ENCODE measurements at places on chromosomes 1 and 21.

GRCh38 chr1:6034750-6035096 is 11.0 kb upstream of the KCNAB2 start:
- no peak for DNase-seq

DNA sequence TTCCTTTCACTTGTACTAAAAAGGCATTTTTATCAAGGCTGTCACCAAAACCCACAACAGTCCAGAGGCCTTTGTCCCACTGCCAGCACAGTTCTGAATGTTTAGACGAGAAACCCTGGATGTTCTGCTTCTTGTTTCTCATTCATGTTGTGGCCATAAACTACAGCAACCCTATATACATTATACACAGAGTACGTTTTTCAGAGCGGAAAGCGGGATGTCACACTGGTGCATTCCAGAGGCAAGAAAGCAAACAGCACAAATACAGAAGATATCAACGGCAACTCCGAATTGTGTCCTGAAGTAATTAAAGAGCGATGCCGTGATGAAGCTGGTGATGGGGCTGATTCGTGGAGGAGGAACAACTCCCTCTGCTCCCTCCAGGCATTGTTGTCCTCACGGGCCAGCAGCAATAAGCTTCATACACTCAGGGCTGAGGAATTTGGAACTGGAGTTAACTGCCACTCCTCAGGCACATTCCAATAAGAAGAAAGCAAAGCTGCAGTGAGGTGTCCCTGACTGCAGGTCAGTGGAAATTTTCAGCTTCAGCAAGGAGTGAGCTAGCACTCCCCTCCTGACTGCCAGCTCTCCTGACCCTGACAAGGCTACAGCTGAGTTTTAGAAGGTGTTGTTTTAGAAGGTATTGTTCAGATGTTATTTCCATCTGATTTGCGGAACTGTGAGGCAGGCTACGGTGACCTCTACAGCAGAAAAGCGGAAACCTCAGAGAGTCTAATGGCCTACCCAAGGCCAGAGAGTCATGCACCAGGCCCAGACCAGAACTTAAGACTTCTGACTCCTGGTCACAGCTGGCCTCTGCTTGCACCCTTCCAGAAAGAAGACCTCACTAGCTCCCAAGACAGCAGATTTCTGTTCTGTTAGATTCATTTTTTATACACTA is 149.0 kb downstream of the TGFBR3 start:
- DNase-seq: no peak

- no peak for DNase-seq
Observed at GRCh38 chr1:7398982-7399381, 372.1 kb upstream of the VAMP3 start.

GRCh38 chr1:53657891-53658396 is 81.0 kb downstream of the GLIS1 start:
- DNase-seq: no peak

GRCh38 chr1:228349701-228350171 is 56.9 kb downstream of the TRIM11 start:
- no peak for DNase-seq

DNA sequence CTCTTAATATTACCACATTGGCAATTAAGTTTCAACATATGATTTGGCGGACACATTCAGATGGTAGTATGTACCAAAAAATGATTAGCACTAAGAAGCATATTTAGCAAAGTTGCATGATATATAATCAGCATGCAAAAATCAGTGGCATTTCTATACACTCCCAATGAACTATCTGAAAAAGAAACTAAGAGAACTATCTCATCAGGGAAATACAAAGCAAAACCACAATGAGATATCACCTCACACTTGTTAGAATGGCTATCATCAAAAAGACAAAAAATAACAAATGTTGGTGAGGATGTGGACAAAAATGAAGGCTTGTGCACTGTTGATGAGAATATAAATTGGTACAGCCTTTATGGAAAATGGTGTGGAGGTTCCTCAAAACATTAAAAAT is 31.4 kb upstream of the DENND1B start:
- no peak for DNase-seq

GRCh38 chr1:75838079-75838478 is 41.4 kb downstream of the MSH4 start:
- no peak for DNase-seq

DNA sequence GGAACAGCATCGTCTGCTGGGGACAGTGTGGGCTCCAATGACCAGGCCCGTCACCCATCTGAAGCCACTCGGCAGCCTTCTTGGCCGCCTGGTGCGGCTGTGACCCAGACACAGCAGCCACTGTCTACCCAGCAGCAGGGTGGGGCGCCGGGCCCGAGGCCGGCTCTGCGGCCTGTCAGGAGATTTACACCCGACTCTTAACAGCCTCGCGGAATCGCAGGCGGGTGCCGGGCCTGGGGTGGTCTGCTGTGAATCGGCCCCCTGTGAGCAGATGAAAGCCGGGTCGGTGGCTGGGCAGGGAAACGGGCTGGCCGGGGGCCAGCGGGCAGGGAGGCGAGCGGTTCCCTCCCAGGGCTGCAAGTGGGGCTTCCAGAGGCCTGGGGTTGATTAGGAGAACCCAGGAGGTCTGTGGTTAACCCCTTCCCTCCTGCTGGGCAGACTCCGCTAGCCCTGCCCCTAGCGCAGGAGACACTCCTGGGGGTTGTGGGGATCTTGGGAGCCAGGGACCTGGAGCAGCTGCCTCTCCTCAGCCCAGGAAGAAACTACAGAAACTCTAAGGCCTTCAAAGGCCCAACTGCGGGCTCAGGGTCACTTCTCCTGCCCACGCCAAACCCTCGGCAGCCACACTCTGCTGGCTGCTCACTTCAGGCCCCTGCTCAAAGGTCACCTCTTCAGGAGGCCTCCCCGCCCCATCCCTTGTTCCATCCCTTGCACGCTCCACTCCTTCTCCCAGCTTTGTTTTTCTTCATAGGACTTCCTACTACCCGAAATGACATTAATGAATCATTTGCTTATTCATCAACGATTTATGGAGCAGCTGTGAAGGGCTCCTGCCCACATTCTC is 15.6 kb downstream of the RUNX3 start:
- no peak for DNase-seq

- no peak for DNase-seq
Observed at GRCh38 chr1:40757084-40757483, 26.5 kb upstream of the KCNQ4 start.

DNA sequence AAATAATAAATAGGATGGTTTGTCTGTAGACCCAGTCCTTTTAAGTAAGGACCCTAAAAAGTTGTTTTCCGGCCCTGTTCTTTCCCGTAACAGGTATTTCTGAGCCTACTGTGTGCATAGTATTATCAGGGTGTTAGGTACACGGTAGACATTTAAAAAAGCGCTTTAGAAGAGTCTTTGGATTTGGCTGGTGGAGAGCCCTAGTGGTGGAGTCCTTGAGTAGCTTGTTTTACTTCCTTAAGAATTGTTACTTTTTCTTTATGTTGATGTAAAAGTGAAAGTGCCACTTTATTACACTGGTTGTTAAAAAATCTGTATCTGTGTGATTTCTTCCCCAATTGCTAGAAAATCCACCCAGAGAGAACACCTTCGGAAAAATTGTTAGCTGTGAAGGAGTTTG is 36.8 kb downstream of the SMYD2 start:
- no peak for DNase-seq

DNA sequence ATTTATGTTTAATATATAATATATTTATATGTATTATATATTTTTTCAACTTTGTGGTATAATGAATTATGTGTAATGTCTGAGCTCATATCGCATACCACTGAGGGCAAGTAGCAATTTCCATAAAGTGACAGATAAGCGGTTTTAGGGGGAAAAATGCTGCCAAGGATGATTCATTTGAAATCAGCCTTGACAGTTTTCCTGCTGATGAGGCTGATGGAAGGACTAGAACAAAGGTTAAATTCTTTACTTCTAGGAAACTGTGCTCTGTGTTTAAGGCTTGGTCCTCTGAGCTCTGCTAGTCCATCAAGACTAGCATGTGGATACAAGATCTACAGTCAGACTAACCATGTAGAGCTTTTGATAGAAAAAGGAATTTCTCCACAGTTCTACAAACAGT is 19.3 kb upstream of the DDAH1 start:
- no peak for DNase-seq

GRCh38 chr1:222697203-222697602 is 15.1 kb downstream of the AIDA start:
- no peak for DNase-seq

- DNase-seq: no peak
Observed at GRCh38 chr1:212341090-212341489, 55.9 kb downstream of the PPP2R5A start.

DNA sequence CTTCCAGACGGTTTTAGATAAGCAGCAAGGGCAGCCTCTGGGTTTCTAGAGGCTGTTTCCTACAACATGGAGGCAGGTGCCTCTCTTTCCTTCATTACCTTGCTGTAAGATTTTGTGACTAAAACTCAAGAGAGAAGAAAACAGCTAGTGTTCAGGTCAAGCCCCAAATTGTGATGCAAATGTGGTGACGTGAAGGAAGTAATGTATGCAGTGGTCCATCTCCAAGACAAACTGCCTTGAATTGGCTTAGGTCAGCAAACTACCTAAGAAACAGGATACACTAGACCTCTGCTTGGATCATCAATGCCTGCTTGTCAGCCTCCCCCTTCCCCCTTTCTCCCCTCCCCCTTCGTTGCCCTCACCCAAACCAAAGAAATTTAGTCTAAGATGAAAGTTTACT is 28.9 kb upstream of the RIPK4 start:
- DNase-seq: no peak

GRCh38 chr1:17272646-17273045 is 23.7 kb downstream of the PADI3 start:
- DNase-seq: no peak

GRCh38 chr1:183693521-183693920 is 40.4 kb upstream of the APOBEC4 start:
- DNase-seq: no peak

DNA sequence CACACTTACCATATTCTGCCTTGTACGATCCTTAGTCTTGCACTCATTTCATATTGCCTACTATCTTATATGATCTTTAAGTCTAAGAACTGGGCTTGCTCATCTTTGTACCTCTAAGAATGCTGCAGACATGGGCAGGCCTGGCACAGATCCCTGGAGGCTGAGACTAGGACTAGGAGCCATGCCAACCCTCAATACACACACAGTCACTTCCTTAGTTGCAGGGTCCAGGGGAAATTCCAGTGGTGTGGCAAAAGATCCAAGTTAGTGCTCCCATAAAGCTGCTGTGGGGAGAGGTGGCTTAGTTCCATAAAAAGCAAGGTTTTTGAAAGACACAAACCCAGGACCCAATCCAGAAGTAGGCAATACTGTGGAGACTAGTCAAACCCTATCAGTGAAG is 59.9 kb downstream of the CYYR1 start:
- no peak for DNase-seq

Measured in NCI-H2081 treated with DMSO at 0.1 percent for 48 hours (cell line).